Effector memory CD4-positive, alpha-beta T cell (primary cell): ENCODE measurements at places on chromosomes 4 and X.

GRCh38 chrX:9656277-9656676 is 109.4 kb downstream of the GPR143 start:
- DNase-seq: no peak

DNA sequence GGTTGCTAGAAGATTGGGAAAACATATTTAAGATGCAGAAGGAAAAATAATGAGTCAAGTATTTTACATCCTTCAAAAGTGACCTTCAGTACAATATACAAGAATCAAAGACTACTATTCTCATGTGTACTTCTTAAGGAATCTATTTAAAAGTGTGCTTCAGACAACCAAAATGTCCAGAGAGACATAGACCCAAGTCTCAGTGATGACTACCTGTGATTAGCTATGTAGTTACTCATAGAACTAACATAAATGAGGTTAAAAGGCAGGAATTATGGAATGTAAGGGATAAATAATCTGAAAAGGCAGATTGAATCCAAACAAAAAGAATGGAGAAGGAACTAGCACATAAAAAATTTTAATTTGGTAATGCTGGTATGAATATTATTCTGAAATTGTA is 634.7 kb upstream of the FAM241A start:
- DNase-seq: no peak

DNA sequence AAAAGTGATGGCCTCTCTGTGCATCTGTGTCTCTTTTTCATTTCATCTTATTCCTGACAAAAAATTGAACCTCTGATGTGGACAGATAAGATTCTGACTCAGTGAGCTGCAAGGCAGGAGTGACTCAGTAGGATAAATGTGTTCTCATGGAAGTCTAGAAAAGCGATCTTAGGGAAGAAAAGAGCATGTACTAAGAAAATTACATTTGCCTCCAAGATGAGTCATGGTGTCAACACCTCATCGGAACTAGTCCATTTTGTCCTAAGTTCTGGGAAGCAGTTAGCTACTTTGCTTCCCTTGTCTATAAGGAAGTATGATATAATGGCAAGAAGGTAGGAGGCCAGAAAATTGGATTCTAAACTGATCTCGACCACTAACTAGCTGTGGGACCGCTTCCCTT is 83.5 kb upstream of the AFF2 start:
- no peak for DNase-seq

DNA sequence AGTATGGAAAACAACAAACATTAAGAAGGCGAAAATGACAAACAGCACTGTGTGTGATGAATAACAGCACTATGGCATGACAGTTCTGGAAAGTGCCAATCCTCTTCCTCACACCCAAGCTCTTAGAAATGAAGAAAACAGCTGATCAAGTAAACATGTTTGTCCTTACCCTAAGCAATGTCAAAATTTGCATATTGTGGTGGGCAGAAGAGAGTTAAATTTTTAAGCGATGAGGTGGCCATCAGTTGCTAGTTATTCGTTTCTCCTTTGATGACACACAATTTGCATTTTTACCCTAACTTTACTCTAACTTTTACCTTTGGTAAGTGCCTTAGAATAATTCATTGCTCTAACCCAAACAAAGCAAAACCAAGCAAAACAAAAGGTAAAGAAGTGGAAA is 8.8 kb downstream of the PROM1 start:
- DNase-seq: no peak

DNA sequence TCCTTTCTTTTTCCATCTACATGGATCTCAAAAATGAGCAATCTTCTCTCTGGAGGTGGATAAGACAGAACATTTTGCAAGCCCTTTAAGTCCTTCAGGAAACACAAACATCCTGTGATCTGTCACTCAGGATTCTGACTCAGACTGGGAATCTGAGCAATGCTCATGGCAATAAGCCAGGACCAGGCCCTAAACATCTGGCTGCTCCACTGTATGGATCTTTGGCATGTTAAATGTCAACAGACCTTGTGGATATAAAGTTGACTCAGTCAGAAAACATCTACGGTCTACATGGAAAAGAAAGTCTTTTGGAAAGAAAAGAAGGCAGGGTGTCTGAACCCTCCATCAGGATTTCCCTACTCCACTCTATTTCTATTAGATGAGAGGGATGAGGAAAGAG is 17.8 kb upstream of the CHIC2 start:
- DNase-seq: no peak

GRCh38 chr4:42543762-42544161 is 113.1 kb downstream of the ATP8A1 start:
- no peak for DNase-seq

DNA sequence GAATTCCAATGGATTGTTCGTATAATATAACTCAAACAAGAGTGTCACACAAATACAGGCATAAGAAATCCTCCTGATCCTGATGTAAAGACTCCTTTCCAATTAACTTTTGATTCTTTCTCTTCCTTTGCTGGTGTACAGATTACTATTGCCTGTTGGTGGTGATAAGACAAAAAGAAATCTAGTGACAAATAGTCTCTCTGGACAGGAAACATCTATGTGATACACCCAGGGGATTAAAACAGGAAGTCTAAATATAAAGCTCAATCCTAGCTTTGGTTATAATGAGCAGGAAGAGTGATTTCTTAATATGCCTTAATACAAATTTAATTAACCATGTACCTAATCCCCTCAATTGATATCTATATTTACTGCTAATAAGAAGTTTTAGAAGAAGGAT is 45.1 kb downstream of the ARHGEF6 start:
- DNase-seq: no peak

- no peak for DNase-seq
Measured at GRCh38 chr4:122009524-122009923, 57.7 kb upstream of the TRPC3 start.

GRCh38 chr4:1789552-1789951 is 3.5 kb upstream of the FGFR3 start:
- no peak for DNase-seq
